ENCODE measurements at places on chromosomes 12 and 14.

GRCh38 chr14:22039938-22040780 is 366.5 kb upstream of the OR4E1 start:
- DNase-seq = no peak

GRCh38 chr14:64281805-64282204 is 12.4 kb downstream of the ESR2 start:
- DNase-seq = no peak

DNA sequence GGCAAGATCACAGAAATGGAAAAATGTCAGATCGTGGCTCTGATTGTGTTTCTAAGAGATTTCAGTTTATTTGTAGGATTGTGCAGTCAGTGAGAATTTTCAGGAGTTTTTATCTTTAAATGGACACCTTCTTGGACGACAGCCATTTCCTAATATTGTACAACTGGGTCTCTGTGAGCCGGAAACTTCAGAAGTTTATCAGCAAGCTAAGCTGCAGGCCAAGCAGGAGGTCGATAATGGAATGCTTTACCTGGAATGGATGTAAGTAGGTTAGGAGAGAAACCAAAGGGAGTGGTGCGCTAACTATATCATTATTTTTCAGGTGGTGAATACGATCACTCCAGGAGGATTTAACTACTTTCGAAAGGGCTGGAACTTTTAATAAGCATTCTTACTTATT is 26.4 kb downstream of the APAF1 start:
- no peak for DNase-seq

- DNase-seq = no peak
These were observed 394.5 kb upstream of the DDHD1 start for GRCh38 chr14:53547593-53547992.

- no peak for DNase-seq
These were observed 18.1 kb downstream of the BEGAIN start for GRCh38 chr14:100568998-100569733.

GRCh38 chr12:32768518-32768917 is 12.8 kb upstream of the YARS2 start:
- no peak for DNase-seq

DNA sequence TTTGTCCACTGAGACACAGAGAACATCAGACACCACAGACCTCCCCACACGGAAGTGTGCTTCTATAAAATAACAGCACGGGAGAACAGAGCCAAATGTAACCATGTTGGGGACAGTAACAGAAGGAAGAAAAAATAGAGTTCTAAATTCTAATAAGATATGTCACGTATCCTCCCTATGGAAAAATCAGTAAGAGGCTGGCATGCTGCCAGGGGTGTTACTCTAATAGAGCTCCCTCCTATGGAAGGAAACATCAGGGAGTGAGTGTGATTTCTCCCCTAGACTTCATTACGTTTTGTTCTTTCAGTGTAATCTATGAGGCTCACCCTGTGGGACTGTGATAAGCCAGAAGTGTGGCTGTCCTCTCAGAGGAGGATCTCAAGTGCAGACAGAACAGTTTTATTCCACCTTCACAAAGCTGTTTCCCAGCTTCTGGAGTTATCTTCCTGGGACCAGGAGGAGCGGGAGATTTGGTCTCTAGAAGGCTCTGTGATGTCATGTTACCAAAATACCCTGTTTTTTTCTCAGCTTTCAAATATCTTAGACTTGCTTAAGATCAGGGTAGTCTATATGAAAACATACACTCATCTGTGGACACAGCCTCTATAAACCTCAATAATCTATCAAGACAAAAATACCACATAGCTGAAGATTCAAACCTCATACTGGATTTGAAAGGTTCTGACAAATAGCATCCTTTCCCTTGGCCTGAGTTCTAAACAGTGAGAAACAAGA is 69.3 kb downstream of the ZFC3H1 start:
- peak; percentile 21 for DNase-seq

GRCh38 chr12:25102402-25102801 is 92.6 kb downstream of the DNAI7 start:
- peak; percentile 10 for DNase-seq

GRCh38 chr12:29656762-29657538 is 126.8 kb downstream of the TMTC1 start:
- DNase-seq = no peak

DNA sequence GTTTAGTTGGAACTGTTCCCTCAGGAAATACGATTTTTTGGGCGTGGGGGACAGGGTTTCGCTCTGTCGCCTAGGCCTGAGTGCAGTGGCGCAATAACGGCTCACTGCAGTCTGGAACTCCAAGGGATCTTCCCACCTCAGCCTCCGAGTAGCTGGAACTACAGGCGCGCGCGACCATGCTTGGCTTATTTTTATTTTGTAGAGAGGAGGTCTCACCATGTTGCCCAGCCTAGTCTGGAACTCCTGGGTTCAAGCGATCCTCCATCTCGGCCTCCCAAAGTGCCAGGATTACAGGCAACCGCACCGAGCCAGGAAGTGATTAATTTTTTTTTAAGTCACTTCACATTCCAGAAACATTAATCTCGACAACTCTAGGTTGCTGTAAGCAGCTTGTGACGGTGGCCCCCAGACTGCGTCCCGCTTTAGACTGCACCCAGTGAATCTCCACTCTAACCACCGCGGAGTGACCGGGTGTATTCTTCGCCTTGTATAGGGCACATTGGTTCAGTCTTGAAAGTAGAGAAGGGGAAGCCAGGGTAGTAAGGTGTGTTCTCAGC is 830 bp upstream of the MIS18BP1 start:
- no peak for DNase-seq

DNA sequence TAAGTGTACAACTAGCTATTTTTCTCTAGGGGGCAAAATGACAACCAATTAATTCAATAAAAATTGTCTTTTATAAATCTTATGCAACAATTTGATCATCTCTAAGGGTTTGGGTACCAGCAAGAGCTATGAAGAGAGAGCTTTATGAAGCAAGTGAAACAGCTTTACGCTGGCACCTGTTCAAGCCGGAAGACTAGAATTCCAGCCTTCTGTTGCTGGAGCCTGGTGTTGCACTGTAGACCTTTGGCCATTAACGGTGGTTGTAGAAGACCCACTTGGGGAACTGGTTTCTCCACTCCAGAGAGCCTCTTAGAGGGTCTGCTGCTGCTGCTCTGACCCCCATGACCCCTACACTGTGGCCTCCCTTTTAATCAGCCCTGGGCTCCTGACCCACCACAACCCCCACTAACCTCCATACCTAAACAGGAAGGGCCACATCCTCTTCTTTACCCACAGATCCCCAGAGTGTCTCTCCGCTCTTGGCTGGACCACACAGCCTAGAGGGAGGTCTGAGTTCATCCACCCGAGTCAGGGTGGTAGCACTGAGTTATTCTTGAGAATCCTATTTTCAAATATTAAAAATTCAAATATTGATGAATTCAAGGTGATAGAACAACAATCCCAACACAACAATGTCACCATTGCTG is 54.6 kb upstream of the STON2 start:
- DNase-seq = no peak

DNA sequence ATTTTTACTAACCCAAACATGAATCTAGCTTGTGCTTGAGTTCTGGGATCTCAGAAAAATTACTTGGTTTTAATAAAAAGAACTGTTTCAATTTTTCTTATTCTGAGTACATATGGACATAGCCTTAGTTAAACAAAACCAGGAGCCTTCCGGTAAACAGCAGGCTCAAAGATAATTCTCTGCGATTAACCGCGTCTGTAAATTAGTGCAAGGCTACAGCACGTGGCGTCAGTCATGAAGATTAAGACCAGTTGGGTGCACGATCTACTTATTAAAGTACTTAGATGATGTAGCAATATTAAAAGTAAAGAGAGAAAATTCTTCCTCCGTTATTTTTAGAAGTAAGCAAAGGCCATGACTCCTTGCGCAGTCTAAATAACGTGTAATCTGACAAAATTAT is 700 bp downstream of the KCNJ8 start:
- peak; percentile 61 for DNase-seq

- no peak for DNase-seq
These were observed 95.6 kb downstream of the BCL11B start for GRCh38 chr14:99176156-99176945.

DNA sequence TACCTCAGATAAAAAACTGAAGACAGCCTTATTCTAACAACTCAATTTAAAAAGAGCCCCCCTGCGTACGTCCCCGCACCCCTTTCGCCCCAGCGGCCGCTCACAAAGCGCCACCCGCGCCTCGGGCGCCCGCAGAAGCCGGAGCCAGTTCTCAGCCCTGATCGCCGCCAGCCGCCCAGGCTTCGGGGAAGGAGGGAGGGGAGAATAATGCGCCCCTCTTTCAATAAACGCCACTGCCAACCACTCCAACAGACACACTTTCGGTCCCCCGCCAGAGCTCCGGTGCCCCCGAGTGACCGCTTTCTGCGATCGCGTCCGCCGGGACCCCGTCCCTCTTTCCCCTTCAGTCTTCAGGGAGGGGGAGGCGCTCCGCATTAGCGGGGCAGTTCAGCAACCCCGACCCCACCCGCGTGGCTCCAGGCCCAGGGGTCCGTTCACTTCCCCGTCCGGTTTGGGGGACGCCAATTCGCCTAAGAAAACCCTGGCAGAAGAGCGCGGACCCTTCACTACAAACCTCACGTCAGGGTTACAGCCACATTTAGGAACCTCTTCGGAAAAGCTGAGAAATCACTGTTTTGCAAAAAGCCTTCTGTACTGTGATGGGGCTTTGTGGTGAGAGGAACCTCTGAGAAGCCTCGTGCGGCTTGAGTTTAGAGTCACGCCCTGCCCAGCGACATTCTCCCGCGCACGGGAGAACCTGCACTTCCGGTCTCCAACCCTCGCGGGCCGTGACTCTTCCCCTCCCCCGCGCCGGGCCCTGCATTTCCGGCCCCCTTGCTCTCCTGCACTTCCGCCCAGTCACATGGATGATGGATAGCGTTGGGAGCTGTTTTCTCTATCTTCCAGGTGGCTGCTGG is 18.7 kb downstream of the FOXG1 start:
- peak; percentile 89 for DNase-seq

GRCh38 chr14:99475179-99475578 is 5.5 kb downstream of the SETD3 start:
- DNase-seq = no peak

DNA sequence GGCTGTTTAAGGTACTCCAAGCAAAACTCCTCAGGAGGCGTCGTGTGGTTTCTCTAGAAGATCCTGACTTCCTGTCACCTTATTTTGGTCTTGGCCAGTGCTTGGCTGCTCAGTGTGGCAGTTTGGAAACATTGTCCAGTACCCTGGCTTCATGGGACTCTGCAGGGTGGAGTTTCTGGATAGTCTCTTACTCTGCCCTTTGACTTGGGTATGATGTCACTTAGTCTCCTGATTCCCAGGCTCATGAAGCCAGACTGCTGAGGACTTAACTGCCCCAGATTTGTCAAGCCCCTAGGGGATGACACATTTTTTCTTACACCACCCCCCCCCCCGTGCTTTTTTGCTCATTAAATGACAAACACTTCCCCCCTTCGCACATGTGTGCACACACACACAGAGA is 82.7 kb downstream of the ADCK1 start:
- DNase-seq = peak; percentile 67

DNA sequence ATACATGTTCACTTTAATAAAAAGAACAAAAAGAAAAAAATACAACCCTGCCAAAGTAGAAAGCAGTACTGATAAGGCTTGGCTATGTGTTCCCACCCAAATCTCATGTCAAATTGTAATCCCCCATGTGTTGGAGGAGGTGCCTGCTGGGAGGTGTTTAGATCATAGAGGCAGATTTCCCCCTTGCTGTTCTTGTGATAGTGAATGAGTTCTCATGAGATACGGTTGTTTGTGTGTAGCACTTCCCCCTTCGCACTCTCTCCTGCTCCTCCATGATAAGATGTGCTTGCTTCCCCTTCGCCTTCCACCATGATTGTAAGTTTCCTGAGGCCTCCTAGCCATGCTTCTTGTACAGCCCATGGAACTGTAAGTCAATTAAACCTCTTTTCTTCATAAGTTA is 59.9 kb downstream of the USP15 start:
- DNase-seq = no peak

GRCh38 chr12:78568321-78569020 is 296.1 kb upstream of the SYT1 start:
- DNase-seq = peak; percentile 83

GRCh38 chr12:84408936-84409335 is 503.7 kb downstream of the SLC6A15 start:
- no peak for DNase-seq

DNA sequence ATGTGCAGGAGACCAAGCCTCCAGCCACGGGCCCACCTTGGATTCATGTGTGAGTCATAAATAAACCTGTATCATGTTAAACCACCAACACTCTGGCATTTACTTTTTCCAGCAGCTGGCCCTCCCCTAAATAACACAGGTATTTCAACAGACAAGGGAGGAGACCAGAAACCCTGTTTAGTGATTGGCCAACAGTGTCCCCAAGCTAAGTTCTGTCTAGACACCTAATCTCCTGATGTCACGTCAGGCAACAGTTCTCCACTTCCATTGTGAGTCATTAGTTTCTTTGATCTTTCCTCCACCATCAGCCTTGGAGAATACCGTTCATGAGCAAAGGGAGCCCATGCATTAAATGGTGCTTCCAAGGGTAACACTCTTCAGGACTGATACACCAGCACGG is 196.9 kb downstream of the TMEM132C start:
- no peak for DNase-seq

- DNase-seq = peak; percentile 81
These were observed 1.1 kb downstream of the ATXN2 start for GRCh38 chr12:111597831-111598636.

- DNase-seq = no peak
These were observed 676 bp downstream of the SERPINA3 start for GRCh38 chr14:94612580-94613554.

GRCh38 chr12:45220363-45220931 is 4.6 kb downstream of the ANO6 start:
- DNase-seq = no peak

- DNase-seq = no peak
These were observed 254.6 kb downstream of the FBXL14 start for GRCh38 chr12:1339618-1340319.

Measured in eye (tissue), 1 donor.